Head of caudate nucleus (tissue), 42 donors: ENCODE measurements at places on chromosomes 7 and 10.

- DNase-seq: peak; percentile 54
Observed at GRCh38 chr7:157515342-157516041, 178.7 kb downstream of the DNAJB6 start.

GRCh38 chr10:77230194-77230593 is 407.4 kb downstream of the KCNMA1 start:
- no peak for DNase-seq

DNA sequence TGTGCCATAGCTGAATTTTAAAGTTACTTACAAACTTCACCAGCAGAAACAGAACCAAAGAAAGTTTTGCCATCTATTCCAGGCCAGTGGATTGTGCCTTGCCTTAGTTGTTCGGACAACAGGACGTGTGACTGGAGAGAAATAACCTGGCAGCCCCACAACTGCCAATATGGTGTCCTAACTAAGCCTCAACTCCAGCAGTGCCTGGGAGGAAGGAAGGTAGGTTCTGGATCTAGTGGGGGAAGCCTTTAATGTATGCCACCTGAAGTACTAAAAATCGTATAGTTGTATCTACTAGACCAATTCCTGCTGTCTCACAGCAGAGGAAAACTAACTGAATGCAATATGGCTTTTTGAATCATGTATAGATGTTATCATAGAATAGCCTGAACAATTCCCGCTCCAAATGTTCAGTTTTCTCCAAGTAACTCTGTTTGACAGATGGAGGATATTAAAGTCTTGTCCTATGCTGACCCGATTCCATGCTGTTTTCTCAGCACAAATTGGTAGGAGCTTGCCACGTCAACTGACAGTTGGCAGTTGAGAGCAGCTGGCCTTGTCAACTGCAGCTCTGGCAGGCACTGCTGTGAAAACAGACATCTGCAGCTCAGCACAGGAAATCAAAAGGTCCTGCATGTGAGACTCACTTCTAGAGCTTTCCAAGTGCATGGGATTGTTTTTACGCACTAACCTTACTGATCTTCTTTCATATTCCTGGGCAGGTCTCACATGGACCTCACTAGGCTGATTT is 84.5 kb upstream of the WNT16 start:
- DNase-seq: no peak

DNA sequence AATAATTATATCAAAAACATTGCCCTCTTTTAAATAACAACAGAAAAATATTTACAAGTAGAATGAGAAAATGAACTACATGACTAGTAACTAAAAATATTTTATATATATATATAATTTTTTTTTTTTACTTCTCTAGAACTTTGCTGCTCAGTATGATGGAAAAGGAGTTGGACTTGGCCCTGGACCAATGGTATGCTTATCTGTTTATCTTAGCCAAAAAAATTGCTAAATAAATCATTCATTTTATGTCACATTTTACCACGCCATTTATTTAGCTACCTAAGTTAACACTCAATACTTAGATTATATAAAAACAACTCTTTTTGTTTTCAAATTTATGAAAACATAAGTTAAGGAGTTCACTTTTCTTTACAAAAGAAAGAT is 6.7 kb downstream of the COL1A2 start:
- no peak for DNase-seq

DNA sequence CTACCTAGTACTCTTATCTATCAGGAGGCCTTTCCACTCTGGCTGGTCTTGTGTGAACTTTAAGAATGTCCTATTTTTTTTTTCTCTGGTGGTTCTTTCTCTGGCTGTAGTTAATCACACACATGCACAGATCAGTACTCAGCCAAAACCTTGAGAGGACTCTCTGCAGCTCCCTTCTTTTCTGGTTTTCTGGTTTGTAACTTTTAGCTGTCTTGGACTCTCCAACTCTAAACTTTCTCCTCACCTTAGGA is 54.9 kb upstream of the HELLS start:
- no peak for DNase-seq

DNA sequence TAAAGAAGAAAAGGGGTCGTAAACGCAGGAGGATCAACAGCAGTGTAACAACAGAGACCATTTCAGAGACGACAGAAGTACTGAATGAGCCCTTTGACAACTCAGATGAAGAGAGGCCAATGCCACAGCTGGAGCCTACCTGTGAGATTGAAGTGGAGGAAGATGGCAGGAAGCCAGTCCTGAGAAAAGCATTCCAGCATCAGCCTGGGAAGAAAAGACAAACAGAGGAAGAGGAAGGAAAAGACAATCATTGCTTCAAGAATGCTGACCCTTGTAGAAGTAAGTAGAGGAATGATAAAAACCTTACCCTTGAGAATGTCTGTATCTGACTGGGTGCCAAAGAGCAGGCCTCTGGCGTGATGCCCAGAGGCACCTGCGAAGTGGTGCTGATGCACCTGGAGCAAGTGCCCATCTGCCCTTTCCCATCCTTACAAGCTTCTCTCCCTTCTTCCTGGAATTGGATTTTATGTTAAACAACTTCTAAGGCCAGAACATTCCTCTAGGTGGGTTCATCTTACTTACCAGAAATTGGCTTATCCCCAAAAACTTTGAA is 86.4 kb upstream of the SAMD8 start:
- DNase-seq: no peak

DNA sequence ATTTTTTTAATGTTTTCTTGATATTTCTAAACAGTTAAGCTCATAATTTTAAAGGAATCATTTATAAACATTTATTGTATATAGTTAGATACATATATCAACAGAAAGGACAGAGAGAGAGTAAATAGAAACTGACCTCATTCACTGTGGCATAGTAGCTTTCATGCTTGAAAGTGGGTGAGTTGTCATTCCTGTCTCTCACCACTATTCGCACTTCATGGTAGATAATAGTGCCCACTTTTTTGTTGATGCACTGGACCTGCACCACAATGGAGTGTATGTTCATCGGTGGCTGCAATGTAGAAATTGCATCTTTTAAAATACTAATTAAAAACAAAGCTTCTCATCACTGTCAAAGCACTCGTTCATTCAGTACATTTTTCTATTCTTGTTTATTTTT is 432.0 kb downstream of the PCDH15 start:
- DNase-seq: no peak
